ENCODE measurements at places on chromosomes 3 and 15. TPM values are rescaled to one million over a fixed set of nuclear protein-coding genes. Genes with fewer than 3 reads are reported as not detected.

The LOXL1 gene
- total RNA-seq = 0.61 TPM

The PLSCR2 gene
- not detected for total RNA-seq

The FBXL2 gene
- total RNA-seq = not detected

The MCTP2 gene
- 54.2 TPM for total RNA-seq

- DNase-seq = no peak
Measured at GRCh38 chr3:133983576-133984560, 45.9 kb downstream of the SLCO2A1 start.

DNA sequence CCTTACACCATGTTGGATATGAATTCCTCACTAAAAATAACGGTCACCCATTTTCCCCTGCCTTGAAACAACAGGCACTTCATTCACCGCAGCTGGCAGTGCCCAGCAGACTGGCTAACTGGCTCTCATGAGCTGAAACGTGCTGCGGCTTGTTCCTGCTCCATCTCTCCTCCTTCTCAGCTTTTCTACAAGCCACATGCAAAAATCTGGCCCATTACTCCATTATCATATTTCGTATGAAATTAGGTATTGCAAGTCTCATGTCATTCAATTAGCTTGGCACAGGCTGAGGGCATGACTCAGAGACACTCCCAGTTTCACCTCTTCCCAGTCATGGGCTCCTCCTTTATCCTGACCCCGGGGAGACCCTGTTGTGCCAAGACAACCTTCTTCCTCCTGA lies 60.0 kb downstream of the MAGEF1 start:
- DNase-seq = no peak

Data from activated B cell treated with CpG ODN at 0.5 μM for 24 hours (primary cell).